ENCODE measurements at places on chromosomes 5 and 9.

DNA sequence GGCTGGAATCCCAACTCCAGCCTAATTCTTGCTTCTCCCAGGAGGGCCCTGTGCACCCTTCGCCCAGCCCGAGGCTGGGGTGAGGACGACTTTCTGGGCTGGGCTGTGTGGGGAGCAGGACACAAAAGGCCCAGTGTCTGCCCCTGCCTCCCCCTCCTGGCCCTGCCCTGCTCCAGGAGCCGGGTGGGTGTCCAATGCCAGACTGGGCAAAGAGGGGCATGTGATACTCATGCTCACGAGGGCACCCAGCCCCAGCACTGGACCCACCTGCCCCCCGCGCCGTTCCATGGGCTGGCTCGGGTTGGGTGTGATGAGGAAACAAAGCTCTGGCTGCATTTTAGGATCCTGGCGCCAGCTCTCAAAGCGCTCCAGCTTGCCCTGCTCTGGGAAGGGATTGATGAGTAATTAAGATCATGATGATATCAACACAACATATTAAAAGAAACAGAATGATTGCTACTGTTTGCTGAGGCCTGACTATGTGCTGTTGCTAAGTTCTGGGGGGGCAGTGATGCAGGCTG, 30.7 kb downstream of the LHX2 start:
- DNase-seq: no peak

DNA sequence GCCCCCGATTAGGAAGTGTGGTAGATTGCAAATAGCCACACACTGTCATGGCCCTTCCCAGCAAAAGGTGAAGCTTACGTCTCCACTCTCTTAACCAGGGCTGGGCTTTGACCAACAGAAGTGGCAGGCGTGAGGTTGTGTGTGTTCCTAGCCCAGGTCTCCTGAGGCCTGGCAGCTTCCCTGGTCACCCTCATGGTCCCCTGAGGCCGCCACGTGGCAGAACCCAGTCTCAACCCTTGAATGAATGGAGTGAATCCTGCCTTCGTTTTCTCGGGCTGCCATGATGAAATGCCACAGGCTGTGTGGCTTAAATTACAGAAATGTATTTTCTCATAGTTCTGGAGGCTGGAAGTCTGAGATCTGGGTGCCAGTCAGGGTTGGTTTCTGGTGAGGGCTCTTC, 370.4 kb downstream of the IRX2 start:
- DNase-seq: no peak

- DNase-seq: no peak
Measured at GRCh38 chr5:43699910-43700309, 96.9 kb downstream of the NNT start.

DNA sequence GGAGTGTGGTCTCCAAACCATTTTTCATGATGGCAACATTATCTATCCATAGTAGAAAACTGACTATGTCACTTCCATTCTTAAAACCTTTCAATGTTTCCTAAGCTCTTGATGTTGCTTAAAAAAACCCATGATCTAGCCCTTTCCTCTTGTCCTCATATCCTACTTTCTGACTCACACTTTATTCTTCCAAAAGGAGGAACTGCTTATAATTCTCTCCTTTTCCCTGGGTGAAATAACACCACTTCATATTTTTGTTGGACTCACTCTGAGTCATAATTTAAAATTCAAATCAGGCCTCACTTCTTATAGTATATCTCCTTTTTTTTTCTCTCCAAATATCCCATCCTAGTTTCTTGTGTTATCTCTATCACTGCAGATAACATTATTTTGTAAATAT, 513.9 kb downstream of the MAN2A1 start:
- no peak for DNase-seq

- no peak for DNase-seq
Measured at GRCh38 chr9:123860603-123861002, 69.3 kb downstream of the DENND1A start.

DNA sequence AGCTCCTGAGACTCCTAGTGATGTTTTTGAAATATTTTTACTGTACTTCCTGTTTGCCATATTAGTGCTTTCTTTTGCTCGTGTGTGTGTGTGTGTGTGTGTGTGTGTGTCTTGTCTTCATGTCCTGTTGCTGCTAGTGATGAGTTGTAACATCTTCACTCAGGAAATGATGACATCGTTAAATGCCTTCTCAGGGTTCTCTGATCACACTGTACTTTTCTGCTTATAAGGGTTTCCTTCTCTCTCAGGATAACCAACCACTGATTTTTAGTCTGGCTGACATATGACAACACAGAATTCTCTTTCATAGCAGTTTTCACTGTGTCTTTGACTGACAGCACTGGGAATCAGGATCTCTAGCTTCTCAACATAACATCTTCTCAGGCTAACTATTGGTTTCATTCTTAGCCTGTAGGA, 16.1 kb downstream of the SV2C start:
- peak; percentile 15 for DNase-seq

DNA sequence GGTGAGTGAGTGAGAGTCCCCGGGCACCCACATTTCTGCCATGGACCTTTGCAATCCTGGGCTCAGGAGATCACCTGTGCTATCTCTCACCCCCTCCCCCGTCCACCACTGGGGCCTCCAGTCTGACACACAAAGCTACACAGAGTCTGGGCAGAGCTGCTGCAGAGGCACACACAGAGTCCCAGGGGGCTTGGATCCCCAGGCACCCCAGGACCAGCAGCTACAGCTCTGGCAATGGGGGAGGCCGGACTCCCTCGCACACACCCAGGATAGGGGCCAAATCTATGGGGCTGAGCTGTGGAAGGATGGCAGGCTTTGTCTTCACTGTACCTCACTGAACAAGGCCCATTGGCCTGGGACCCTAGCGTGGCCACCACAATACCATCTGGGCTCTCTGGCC, 328.8 kb downstream of the MAN2A1 start:
- DNase-seq: no peak

- DNase-seq: no peak
Measured at GRCh38 chr5:38755181-38755580, 90.6 kb upstream of the OSMR start.

DNA sequence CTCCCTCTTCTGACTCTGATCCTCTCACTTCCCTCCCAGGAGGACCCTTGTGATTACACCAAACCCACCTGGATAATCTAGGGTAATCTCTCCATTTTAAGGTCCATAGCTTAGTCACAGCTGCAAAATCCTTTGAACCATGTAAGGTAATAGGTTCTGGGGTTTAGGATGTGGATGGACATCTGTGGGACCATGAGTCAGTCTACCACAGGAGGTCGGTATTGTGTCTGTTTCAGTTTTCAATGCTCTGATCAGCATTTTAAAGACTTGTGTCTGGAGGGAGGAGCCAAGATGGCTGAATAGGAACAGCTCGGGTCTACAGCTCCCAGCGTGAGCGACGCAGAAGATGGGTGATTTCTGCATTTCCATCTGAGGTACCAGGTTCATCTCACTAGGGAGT, 112.6 kb downstream of the CAVIN4 start:
- no peak for DNase-seq

DNA sequence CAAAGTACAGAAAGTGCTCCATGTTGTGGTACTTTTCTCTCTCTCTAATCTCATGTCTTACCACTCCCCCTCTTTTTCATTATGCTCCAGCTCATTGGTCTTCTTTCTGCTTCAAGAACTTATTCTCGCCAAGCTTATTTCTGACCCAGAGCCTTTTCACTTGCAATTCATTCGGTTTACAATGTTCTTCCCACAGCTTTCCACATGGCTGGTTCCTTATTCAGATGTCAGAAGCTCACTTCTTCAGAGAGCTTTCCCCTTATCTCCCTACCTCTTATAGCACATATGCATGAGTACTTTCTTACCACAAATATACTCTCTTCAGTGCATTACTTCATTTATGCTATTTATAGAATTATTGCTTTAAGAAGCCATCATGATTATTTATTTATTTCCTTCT, 338.8 kb upstream of the ATP10B start:
- DNase-seq: no peak

DNA sequence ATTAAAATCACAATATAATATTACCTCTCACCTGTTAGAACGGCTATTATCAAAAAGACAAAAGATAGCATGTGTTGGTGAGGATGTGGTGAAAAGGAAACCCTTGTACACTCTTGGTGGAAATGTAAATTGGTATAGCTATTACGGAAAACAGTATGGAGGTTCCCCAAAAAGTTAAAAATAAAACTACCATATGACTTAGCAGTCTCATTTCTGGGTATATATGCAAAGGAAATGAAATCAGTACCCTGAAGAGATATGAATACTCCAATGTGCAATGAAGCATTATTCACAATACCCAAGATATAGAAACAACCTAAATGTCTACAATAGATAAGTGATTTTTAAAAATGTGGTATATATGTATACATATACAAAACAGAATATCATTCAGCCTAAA, 199.9 kb downstream of the SNX18 start:
- DNase-seq: no peak

DNA sequence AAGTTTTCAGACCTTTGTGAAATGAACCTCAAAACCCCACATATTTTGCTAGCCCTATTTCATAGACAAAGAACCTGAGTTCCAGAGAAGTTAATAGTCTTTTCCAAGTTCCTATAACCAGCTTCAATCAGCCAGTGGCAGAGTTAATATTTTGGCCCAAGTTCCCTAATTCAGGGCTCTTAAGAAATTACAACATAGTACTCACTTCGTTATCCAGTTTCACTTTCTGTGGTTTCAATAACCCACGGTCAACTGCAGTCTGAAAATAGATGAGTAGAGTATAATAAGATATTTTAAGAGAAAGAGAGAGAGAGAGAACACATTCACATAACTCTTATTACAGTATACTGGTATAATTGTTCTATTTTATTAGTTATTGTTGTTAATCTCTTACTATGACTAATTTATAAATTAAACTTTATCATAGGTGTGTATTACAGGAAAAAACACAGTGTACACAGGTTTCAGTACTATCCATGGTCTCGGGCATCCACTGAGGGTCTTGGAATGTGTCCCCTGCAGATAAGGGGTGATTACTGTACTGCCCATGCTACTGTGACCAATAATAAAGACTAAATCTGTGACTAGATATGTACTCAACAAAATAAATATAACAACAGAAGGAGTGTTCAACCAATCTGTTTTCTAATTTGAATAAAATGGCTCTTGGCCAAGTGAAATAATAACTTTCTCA, 9.3 kb upstream of the MYOT start:
- DNase-seq: no peak

GRCh38 chr9:95907794-95908193, 32.3 kb downstream of the ERCC6L2 start:
- no peak for DNase-seq

DNA sequence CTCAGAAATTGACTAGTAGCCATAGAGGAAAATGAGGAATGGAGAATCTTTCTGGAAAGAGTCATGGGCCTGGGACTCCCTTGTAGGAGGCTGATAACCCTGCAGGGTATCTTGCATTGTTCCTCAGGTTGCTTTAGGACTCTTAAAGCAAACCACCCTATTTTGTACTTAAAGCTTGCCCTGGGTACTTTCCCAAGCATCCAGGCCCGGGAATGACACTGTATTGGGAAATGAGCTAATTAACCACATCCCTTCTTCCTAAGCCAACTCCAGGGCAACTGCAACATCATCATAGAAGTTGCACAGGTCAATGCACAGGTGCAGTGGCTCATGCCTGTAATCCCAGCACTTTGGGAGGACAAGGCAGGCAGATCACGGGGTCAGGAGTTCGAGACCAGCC, 55.9 kb downstream of the UGCG start:
- no peak for DNase-seq

DNA sequence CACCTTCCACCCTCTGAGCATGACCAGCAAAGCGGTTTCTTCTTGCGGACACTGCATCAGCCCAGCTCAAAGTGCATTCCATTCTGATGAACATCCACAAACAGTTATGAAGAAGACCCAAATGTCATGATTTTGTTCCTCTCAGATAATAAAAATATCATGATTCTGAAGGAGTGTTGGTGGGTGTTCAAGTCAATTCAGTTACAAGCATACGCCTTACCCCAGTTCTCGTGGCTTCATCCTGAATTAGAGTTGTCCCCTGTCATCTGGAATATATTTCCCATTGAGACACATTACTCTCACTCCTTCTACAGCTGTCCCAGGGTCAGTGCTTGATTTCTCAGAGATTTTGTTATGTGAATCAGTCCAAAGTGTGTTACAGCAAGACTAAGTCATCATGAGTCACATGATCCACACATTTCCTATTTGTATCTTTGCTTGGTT, 325.4 kb downstream of the RFX3 start:
- DNase-seq: no peak

- DNase-seq: no peak
Measured at GRCh38 chr5:64505769-64506566, at the start of gene RGS7BP. Gene RGS7BP (plus strand): TSS chr5:64506015. CDS start chr5:64506625, 610 bp downstream.

DNA sequence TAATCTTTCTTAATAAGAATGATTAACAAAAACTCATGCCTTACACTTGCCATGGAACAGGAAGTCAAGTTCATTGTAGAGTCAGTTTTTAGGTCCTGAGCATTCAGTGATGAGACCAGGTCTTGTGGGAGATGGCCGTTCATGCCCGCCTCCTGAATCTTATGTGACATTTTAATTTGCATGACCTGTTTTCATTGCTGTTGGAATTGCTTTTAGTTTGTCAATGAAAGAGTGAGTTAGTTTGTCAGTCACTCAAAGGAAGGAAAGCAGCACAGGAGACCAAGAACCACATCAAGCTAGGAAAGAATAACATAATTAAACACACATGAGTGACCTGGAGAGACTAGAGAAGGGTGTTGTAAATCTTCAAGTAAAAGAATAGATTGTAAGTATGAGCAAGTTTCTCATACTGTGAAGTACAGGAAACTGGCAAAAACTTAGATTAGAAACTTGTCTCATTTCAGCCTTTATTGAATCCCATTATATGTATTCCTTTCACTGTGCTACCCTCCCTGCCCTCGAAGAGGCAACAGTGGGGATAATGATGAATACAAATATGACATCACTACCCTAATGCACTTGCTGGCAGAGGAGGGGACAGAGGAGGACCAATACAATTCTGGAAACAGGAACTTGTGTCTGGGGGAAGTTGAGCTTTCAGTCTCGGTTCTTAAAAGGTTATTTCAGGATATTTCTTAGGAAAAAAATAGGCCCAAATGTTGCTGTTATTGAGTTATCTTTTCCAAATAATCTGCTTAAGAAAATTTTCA, 64.3 kb upstream of the C6 start:
- DNase-seq: no peak

- no peak for DNase-seq
Measured at GRCh38 chr9:124780060-124780756, 3.3 kb downstream of the OLFML2A start.
